ENCODE measurements at places on chromosomes 16 and 17. TPM values are rescaled to one million over a fixed set of nuclear protein-coding genes. Genes with fewer than 3 reads are reported as not detected.

DNA sequence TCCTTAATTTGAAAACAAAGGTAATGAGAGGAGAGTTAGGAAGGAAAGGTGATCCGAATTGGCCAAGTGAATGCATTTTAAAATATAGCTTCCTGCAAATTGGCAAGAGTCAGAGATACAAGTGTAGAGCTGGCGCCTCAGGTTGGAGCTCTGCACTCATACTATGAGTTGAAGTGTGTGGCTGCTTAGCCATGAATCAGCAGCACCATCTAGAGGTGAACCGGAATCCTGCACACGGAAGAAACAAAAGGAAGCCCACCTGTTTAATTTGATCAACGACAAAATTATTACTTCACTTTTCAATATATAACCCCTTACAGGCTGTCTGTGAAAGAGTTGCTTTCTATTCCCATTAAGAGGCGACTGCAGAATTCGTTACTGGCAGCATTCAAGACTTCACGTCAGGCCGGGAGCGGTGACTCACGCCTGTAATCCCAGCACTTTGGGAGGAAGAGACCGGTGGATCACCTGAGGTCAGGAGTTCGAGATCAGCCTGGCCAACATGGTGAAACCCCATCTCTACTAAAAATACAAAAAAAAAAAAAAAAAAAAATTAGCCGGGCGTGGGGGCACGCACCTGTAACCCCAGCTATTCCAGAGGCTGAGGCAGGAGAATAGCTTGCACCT is 1253.7 kb upstream of the CDH8 start:
- H3K27ac ChIP-seq: no peak overlapping the region
- no peaks in the 10 kb centered on the region for H3K4me1 ChIP-seq
- H3K4me3 ChIP-seq: no peak overlapping the region
- no peaks in the 10 kb centered on the region for H3K36me3 ChIP-seq

DNA sequence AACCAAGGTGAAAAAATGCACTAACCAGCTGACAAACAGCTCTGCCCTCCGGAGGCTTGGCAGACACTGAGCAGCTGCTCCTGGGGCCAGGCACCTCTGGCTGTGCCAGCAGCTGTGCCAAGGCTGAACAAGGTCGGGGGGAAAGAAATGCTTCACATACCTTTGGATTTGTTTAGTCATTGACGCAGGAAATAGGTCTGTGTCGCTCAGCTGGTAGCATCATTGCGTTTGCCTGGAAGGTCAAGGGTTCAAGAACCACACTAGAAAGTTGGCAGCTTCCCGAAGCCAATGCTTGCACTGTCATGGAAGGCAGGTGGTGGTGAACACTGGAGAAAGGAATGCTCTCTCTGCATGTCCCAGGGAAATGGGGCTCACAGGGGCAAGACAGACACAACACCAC is 63.5 kb downstream of the PCTP start:
- no peaks in the 10 kb centered on the region for H3K4me1 ChIP-seq
- no peaks in the 10 kb centered on the region for H3K36me3 ChIP-seq
- DNase-seq: no peak
- H3K27me3 ChIP-seq: no peaks in the 10 kb centered on the region

- H3K27ac ChIP-seq: peak within 1 kb of the TSS; percentile 53
- peak; percentile 61 for DNase-seq
- peaks cover 8% of the 10 kb centered on the region for H3K4me1 ChIP-seq
Measured at GRCh38 chr17:50507871-50508572, at the start of gene MYCBPAP. Gene MYCBPAP, plus strand, starts transcription at chr17:50508439. Its CDS starts 236 bp downstream, at chr17:50508675.

- no peaks in the 10 kb centered on the region for H3K4me1 ChIP-seq
- H3K36me3 ChIP-seq: no peaks in the 10 kb centered on the region
- H3K4me3 ChIP-seq: no peak overlapping the region
- no peak overlapping the region for H3K27ac ChIP-seq
- no peak for DNase-seq
Measured at GRCh38 chr17:48139944-48140343, 32.4 kb downstream of the SNX11 start.

Gene RGS9
- 1.9 TPM for total RNA-seq

DNA sequence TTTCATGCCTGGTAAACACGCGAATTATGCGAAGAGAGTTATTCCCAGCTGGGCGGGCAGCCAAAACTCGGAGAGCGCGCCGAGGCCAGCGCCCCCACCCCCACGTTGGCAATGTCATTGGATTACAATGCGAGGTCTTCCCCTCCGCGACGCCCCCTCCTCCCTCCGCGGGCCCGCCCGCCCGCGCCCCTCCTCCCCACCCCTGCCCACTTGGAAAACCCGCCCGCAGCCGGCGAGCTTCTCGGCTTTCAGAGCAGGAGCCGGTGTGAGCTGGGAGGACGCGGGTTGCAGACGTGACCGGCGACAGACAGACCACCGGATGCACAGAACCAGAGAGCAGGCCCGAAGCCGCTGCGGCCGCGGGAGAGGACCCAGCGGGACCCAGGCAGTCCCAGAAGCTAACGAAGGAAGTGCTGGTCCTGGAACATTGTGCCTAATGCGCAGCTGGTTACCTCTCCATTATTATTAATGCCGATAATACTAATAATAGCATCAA is 4.0 kb downstream of the NOG start:
- H3K4me1 ChIP-seq: peaks cover 35% of the 10 kb centered on the region
- peak overlapping the region; percentile 12 for H3K4me3 ChIP-seq
- H3K27me3 ChIP-seq: peaks cover 69% of the 10 kb centered on the region
- DNase-seq: no peak

DNA sequence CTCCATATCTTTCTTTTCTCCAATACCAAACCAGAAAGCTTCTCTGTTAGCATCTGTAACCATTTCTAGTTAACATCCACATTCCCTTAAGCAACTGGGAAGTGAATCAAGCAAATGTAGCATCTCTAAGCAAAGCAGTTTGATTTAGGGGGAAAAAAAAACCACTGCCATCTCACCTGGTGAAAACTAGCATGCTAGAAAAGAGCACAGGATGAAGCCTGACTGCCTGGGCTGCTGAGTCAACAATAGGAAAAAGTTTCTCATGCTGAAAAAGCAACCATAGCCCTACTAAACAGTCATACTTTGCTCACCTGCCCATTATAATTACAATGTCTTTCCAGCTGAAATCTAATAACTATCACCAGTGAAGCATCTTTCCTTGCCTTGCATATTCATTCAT is 139.3 kb downstream of the ANKFN1 start:
- H3K4me3 ChIP-seq: no peak overlapping the region
- no peak overlapping the region for H3K27ac ChIP-seq
- H3K36me3 ChIP-seq: no peaks in the 10 kb centered on the region
- no peaks in the 10 kb centered on the region for H3K27me3 ChIP-seq
- peaks cover 71% of the 10 kb centered on the region for H3K4me1 ChIP-seq
- no peak for DNase-seq

- peaks cover under 1% of the 10 kb centered on the region for H3K4me1 ChIP-seq
- no peaks in the 10 kb centered on the region for H3K36me3 ChIP-seq
- no peaks in the 10 kb centered on the region for H3K27me3 ChIP-seq
- H3K27ac ChIP-seq: no peak overlapping the region
- H3K4me3 ChIP-seq: no peak overlapping the region
Measured at GRCh38 chr16:89855301-89855945, 18.0 kb upstream of the TCF25 start.

- H3K27ac ChIP-seq: no peak overlapping the region
- H3K36me3 ChIP-seq: no peaks in the 10 kb centered on the region
- H3K4me3 ChIP-seq: no peak overlapping the region
- no peaks in the 10 kb centered on the region for H3K4me1 ChIP-seq
- no peaks in the 10 kb centered on the region for H3K27me3 ChIP-seq
Measured at GRCh38 chr17:48468299-48468698, 38.3 kb upstream of the SKAP1 start.

DNA sequence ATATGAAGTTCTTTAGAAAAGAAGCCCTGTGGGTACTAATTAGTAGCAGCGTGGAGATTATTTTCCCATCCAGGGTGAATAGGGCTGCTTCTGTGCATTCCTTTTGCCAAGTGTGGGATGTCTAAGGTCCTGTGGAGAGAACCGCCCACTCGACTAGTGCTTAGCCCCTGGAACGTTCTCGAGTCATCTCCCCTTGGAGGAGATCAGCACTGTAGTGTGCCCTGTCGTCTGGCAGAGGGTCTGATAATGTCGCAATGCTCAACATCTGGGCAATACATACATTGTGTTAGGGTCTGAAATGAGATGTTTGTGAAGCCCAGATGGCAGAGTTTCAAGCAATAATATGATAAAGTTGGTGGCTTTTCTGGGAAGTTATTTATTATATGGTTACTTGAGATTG is 64.8 kb downstream of the SPECC1 start:
- no peaks in the 10 kb centered on the region for H3K27me3 ChIP-seq
- peak overlapping the region; percentile 10 for H3K4me3 ChIP-seq
- peaks cover 21% of the 10 kb centered on the region for H3K4me1 ChIP-seq
- H3K27ac ChIP-seq: no peak overlapping the region
- no peak for DNase-seq

DNA sequence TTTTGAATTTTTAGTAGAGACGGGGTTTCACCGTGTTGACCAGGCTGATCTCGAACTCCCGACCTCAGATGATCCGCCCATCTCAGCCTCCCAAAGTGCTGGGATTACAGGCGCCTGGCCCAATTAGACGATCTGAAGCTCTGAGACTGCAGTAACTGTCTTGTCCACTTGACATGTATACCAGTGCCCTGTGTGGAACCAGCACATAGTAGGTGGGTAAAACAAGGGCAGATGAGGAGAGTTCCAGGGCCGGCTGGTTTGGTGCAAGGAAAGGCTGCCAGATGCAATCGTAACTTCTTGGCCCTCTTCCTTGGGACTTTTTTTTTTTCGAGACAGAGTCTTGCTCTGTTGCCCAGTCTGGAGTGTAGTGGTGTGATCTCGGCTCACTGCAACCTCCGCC is 3.1 kb downstream of the C17orf113 start:
- no peaks in the 10 kb centered on the region for H3K36me3 ChIP-seq
- no peak overlapping the region for H3K27ac ChIP-seq
- no peak overlapping the region for H3K4me3 ChIP-seq
- no peak for DNase-seq
- peaks cover 14% of the 10 kb centered on the region for H3K4me1 ChIP-seq

DNA sequence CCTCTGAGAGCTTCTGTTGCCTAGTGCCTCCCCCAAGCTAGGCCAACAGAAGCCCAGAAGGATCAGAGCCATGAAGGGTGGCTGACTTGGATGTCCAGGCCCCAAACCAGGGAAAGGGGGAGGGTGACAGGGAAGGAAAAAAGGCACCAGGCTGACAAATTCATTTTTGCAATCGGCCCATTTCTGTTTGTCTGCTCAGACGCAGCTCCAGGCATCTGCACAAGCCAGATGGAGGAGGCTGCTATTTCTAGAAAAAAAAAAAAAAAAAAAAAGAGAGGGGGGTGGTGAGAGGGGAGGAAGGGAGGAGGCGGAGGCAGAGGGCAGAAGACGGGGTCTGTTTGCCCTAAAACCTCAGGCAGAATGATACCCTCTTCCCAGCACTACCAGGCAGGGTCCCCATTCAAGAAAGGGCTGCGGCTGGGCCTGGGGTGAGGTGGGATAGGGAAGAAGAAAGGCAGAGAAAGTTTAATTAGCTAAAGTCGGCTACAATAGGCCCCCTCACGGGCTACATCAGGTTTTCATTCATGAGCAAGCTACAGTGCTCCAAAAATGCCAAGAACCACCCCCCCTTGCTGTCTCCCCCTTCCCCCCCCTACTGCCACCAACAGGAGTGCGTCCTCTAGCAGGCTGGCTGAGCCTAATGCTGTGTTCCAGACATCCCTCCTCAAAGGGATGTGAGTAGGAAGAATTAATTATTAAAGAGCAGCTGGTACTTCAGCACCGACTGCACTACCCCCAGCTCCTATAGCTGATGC is 2.4 kb downstream of the HDAC5 start:
- H3K36me3 ChIP-seq: peaks cover 7% of the 10 kb centered on the region
- H3K27me3 ChIP-seq: peaks cover 14% of the 10 kb centered on the region
- DNase-seq: no peak
- no peak overlapping the region for H3K4me3 ChIP-seq
- H3K27ac ChIP-seq: no peak overlapping the region

Gene HSD17B2
- total RNA-seq: 0.19 TPM

Gene GRIN2C
- total RNA-seq: 0.05 TPM

Gene ZMYND15
- 0.52 TPM for total RNA-seq

DNA sequence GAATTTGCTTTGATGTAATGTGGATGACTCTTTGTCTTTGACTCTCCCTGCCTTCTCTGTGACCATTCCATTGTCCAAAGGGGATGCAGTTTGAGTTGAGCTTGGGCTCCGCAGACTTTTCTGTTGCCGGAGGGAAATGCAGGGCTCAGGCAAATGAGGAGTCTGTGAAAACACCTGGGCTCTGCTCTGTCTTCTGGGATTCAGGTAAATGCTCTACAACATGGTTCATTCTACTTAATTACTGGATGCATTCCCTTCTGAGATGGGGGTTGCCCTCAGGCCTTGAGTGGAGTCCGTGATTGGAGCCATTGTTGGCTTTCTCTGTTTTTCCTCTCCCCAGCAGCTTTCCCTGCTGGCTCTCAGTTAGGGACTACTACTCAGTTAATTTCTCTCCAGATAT is 26.4 kb upstream of the SPNS2 start:
- peaks cover 8% of the 10 kb centered on the region for H3K4me1 ChIP-seq
- no peak overlapping the region for H3K27ac ChIP-seq
- H3K36me3 ChIP-seq: no peaks in the 10 kb centered on the region
- no peaks in the 10 kb centered on the region for H3K27me3 ChIP-seq

- H3K27me3 ChIP-seq: no peaks in the 10 kb centered on the region
- no peak for DNase-seq
- H3K27ac ChIP-seq: no peak overlapping the region
- no peaks in the 10 kb centered on the region for H3K4me1 ChIP-seq
Measured at GRCh38 chr17:9728005-9728404, 63.4 kb downstream of the DHRS7C start.

Gene KCNJ12
- 0.85 TPM for total RNA-seq

Gene ST6GALNAC2
- total RNA-seq: 0.76 TPM

DNA sequence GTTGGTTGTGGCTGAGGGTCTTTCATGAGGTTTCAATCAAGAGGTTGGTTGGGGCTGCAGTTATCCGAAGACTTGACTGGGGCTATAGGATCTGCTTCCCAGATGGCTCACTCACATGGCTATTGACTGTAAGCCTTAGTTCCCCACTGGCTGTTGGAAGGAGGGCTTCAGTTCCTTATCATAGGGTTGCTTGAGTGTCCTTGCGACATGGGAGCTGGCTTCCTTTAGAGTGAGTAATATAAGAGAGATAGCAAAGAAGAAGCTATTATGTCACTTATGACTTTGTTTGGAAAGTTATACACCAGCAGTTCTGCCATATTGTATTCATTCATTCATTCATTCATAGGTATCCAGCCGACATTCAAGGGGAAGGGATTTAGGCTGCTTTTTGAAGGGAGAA is 121.4 kb upstream of the WSCD1 start:
- H3K27ac ChIP-seq: no peak overlapping the region
- H3K4me1 ChIP-seq: no peaks in the 10 kb centered on the region
- H3K27me3 ChIP-seq: no peaks in the 10 kb centered on the region
- no peak for DNase-seq
- no peak overlapping the region for H3K4me3 ChIP-seq

All from thymus (tissue), 14 donors.